Stimulated activated CD4-positive, alpha-beta T cell treated with anti-CD3 and anti-CD28 coated beads, TNF-alpha, amount 100 ng/mL, for 1 hour (primary cell): ENCODE measurements at places on chromosomes 11 and 22.

DNA sequence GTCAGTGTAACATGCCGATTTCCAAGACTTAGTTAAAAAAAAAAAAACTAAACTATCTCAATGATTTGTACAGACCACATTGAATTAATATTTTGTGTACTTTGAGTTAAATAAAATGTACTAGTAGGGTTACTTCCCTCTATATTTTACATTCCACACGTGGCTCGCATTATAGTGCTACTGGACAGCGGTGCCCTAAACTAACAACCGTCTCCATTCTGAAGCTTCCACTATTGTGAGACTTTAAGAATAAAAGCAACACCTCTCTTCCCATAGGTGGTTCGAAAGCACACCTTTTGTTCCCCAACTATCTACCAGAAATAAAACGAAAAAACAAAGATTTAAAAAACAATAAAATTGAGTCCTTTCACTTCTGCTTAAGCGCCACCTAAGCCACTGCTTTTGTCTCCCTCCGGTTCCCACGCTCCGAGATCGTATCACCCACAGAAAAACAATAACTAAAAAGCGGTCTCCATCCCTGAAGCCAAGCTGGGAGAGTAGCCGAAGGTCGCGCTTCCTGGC is 380 bp upstream of the TTC17 start:
- DNase-seq, result no peak

- DNase-seq, result no peak
Measured at GRCh38 chr22:50292643-50293440, 14.6 kb downstream of the PLXNB2 start.

- DNase-seq, result peak; percentile 18
Measured at GRCh38 chr11:46119352-46120216, 1.7 kb downstream of the PHF21A start.

DNA sequence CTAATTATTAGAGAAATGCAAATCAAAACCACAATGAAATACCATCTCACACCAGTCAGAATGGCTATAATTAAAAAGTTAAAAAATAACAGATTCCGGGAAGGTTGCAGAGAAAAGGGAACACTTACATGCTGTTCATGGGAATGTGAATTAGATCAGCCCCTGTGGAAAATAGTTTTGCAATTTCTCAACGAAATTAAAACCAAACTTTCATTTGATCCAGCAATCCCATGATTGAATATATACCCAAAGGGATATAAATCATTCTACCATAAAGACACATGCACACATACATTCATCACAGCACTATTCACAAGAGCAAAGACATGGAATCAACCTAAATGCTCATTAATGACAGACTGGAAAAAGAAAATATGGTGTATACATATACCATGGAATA is 32.5 kb downstream of the NOX4 start:
- DNase-seq, result no peak

GRCh38 chr11:71170624-71171423 is 81.6 kb downstream of the SHANK2 start:
- DNase-seq, result no peak

- no peak for DNase-seq
Measured at GRCh38 chr11:83303316-83303715, 17.1 kb upstream of the CCDC90B start.

- no peak for DNase-seq
Measured at GRCh38 chr11:2300290-2300935, 1.3 kb downstream of the C11orf21 start.

DNA sequence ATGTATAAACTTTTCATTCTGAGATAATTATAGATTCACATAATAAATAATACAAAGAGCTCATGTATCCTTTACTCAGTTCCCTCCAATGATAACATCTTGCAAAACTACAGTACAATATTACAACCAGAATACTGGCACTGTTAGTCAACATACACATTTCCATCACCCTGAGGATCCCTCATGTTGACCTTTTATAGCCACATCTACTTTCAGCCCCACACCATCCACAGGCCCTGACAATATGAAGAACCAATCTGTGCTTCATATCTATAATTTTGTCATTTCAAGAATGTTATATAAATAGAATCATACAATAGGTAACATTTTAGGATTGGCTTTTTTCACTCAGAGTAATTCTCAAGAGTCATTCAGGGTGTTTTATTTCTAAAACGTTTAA is 115.5 kb downstream of the MRTFA start:
- DNase-seq, result no peak

DNA sequence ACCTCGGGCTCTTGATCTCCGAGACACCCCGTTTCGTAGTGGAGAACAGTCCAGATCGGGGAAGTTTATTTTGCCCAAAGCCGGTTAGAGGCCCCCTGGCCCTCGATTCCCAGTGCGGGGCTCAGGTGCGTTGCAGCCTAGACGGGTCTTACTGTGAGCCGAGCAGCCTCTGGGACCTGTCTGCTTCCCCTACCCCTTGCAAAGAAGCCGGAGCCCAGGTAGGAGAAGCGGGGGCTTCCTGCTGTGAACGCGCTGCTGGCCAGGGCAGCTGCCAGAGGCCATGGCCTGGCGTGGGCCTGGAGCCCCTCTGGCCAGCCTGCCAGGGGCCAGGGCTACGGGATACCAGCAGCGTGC is 621 bp downstream of the TSPO start:
- DNase-seq, result no peak

DNA sequence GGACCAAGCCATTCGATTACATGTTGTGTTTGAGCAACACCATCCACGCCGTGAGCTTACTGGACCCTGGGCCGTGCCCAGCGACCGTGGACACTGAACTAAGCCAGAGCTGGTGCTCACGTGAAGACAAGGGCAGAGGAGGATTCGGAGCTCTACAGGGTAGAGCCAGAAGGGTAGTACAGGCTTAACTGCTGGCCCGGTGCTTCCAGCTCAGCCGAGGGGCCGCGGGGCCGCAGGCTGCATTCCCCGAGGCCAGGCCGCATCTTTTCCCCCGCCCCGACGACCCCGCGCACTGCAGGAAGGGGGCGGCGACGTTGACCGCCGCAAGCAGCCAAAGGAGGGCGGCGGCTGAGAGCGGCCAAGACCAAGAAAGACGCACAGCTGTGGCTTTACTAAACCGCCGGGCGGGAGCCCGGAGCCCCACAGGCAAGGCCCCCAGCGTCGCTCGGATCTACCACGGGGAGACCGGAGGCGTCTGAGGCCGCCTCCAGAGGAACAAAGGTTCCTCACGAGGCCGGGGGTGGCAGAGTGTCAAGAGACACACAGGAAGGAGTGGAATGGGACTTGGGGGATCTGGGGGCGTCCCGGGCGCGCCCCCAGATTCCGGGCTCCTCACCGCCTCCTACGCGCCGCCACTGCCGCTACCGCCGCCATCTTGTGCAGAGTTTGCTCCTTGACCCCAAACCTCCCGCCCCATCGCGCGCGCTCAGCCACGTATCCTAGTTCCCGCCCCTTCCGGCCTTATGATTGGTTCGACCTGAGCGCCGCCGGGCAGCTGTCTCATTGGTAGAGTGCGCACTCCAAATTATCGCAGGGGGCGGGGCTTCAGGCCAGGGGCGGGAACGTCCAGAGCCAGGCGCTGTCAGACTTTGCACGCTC is at the start of gene GANAB:
Gene GANAB (minus strand): TSS at position 668 of the 879 bp plus-strand sequence. CDS start 14 bp downstream, at position 654.
- DNase-seq, result peak; percentile 97

DNA sequence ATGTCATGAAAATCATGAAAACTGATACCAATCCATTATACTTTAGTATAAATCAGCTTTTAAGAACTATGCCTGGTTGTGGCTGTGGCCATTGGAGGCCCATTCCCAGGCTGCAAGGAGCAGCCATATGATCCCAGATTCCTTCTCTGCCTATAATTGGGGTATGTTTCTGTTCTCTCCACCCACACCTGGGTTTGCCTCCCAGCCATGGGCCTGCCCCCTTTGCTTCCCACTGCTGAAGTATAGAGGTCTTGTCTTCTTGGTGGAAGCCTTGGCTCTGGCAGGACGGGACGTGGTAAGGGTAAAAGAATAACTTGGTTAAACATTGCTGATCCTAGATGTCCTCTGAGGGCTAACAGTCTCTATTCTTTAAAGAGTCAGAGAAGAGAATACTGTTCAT is 2.4 kb downstream of the MICAL2 start:
- no peak for DNase-seq

DNA sequence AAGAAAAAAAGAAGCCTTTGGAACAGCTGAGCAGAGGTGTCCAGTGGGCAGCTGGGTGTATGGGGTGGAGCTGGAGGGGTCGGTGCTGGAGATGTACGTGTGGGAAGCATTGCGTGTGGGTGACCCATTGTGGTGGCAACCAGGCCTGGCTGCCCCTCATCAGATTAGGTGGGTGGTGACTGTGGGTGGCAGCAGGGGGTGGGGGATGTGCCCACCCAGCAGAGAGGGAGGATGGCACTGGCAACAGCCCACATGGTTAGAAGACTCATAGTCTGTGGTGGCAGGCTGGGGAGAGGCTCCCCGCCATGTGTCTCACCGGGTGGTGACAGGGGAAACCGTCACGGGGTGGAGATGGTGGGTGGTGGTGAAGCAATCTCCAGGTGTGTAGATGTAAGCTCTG is 27.6 kb downstream of the TP53I11 start:
- DNase-seq, result no peak

DNA sequence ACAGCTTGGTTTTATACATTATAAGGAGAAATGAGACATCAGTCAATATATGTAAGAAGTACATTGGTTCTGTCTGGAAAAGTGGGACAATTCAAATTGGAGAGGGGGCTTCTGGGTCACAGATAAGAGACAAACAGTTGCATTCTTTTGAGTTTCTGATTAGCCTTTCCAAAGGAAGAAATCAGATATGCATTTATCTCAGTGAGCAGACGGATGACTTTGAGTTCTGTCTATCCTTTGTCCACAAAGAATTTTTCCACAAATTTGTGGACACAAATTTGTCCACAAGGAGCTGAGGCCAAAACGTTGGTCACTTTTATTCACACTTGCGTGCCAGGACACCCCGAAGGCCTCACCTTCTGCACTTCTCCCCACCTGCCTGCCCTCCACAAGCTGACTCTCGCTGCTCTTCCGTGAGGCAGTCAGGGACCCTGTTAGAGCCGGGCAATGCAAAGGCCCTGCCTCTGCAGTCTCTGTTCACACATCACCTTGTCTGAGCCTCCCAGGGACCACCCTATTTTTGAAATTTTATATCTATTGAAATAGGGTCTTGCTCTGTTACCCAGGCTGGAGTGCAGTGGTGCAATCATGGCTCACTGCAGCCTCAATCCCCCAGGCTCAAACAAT is 20.5 kb downstream of the IL17REL start:
- no peak for DNase-seq

GRCh38 chr11:36953976-36954375 is 355.9 kb upstream of the RAG2 start:
- DNase-seq, result no peak

DNA sequence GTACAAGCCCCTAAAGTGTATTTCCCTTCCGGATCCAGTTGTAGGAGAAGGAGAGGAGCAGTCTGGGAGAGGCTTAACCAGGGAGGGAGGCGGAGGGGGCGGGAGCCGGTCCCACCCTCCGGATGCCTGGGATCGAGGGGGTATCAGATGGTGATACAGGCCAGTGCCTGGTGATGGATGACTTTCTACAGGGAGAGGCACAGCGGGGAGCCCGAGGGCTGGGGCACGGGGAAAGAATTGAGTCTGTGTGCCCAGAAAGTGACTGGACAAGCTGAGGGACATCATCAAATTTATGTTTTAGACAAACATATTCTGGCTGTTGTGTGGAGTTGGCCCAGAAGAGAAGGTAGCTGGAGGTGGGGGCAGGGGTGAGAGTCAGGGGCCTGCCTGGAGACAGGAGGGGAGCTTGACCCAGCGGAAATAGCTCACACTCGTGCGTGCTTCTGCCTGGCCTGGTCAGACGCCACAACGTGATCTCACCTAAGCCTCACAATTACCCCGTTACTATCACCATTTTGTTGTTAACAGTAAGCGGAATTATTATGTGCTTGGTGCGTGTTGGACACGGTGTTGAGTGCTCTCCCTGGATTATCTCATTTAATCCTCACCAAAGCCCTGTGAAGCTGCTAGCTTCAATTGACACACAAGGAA is 42.4 kb downstream of the AMPD3 start:
- DNase-seq, result no peak

DNA sequence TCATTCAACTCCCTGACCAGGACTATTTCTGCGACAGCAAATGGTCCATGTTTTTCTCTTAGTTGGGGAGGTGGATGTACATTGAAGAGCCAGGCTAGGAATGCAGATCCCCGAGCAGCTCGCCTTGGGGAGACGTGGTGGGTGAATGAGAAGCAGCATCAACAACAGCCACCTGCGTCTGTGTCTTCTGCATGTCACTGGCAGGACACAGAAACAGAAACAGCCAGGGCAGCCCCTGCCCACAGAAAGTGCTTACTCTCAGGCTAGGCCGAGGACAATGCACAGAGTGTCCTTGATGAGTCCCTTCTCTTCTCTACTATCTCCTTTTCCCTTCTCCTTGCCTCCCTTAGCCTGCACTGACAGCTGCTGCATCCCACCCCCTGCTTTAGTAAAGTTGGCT is 541.9 kb upstream of the CADM1 start:
- DNase-seq, result no peak
